Caki2 (cell line): ENCODE measurements at places on chromosomes 11 and 22. TPM values are rescaled to one million over a fixed set of nuclear protein-coding genes. Genes with fewer than 3 reads are reported as not detected.
A peak's percentile ranks its signal among the peaks of the same experiment; 100 is the strongest.

GRCh38 chr11:124837491-124837856 is 27.8 kb upstream of the ROBO3 start:
- DNase-seq = peak; percentile 74

DNA sequence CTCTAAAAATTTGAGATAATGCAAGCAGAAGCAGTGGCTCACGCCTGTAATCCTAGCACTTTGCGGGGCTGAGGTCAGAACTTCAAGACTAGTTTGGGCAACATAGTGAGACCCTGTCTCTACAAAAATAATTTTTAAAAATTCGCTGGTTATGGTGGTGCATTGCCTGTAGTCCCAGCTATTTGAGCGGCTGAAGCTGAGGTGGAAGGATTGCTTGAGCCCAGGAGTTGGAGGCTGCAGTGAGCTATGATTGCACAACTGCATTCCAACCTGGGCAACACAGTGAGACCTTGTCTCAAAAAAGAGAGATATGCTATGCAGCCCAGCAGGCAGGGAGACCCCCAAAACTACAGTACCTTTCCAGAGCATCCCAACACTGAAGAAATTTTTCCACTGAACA is 2.3 kb downstream of the CTSC start:
- DNase-seq = peak; percentile 8

DNA sequence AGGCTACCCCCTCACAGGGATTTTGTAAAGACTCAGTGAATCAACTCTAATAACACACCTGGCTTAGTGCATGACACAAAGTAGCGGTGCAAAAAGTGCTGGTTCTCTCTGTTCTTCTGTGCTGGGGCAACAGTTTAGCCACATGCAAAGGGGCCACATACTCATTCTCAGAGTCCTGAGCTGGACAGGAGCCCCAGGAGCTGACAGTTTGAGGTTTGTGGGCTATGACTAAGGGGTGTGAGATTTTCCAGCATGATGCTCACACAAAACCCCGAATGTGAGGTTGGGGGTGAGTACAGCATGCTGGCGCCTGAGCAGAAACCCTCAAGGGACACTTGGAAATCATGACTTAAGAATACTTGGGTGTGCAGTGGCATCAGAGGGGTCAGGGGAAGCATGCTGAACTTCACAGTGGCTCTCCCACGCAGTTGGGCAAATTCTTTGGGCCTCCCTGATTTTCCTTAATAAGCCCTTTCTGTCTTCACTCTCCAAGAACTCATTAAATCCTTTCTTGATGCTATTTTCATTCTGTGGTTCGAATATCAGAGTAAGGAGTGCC is 31.0 kb downstream of the TMPRSS5 start:
- DNase-seq = no peak

Gene DKK3
- total RNA-seq = 54.2 and 67.3 TPM in 2 replicates

- no peak for DNase-seq
These were observed 23.5 kb downstream of the OR8B12 start for GRCh38 chr11:124519850-124520549.

DNA sequence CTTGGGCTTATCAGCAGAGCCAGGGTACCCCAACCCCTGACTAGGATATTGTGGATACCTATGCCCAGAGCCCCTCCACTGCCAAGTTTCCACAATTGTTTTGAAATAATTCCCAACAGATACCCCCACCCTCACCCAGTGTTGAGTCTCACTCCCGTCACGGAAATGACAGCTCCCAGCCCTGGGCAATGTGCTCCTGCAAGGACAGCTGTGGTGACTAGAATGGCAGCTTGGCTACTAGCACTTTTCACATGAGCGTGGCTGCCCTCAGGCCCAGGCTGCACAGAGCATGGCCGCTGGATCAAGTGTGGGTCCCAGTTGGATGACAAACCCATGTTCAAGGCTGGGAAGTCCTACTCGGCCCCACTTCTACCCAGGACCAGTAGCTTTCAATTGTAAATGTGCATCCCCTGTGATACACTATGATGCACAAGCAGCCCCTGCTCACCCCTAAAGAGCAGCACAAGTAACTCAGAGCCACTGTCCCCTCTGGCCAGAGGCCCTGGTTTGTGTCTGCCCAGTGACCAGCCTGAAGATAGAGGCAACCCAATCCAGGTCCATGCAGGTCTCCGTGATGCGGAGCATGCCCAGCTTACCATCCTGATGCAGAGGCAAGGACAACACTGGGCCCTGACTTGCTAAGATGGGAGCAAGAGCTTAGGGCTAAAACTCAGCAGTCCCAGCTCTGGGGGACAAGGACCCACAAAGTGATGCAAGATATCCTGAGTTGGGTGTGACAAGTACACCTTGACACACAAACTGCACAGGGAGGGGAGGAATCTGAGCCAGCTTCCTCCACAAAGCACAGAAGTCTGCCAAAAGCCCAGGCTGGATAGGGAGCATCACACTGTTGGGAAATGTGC is 13.2 kb downstream of the KCNQ1OT1 start:
- DNase-seq = no peak

- no peak for DNase-seq
These were observed 155.4 kb upstream of the ANO5 start for GRCh38 chr11:22037505-22037904.

Gene SLC22A12
- not detected in 2 replicates for total RNA-seq

DNA sequence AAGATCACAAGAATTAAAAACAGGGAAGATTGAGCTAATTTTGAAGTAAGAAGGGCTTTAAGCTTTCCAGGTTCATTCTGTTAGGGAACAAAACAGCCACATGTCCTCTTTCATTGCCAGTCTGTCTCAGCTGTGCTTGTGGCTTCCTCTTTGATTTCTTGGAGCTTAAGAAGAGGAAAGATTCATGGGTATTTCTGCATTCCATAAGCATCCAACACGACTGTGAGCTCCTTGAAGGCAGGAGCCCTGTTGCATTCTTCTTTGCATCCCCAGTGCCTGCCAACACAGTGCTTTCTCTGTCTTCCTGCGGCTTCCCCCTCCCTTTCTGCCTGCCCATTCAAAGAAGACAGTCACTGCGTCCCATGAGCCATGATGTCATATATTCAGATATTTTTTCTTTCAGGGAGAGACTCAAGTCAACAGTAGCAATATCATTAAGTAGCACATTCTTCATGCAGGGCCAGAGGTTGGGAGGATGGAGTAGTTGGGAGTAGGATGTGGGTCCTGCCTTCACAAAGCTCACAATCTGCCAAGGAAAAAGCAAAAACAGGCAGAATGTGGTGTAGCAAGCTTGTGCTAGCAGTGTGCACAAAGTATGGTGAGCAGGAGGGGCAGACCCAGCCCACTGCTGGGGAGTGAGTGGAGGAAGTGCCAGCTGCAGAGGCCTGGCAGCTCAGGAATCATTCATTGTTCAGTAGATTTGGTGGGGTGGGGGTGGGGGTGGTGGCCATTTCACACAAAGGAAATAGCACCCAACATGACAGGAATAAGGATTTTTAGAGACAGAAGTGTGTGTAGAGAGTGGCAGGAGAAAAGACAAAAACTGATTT is 162.1 kb upstream of the RASSF10 start:
- DNase-seq = no peak

DNA sequence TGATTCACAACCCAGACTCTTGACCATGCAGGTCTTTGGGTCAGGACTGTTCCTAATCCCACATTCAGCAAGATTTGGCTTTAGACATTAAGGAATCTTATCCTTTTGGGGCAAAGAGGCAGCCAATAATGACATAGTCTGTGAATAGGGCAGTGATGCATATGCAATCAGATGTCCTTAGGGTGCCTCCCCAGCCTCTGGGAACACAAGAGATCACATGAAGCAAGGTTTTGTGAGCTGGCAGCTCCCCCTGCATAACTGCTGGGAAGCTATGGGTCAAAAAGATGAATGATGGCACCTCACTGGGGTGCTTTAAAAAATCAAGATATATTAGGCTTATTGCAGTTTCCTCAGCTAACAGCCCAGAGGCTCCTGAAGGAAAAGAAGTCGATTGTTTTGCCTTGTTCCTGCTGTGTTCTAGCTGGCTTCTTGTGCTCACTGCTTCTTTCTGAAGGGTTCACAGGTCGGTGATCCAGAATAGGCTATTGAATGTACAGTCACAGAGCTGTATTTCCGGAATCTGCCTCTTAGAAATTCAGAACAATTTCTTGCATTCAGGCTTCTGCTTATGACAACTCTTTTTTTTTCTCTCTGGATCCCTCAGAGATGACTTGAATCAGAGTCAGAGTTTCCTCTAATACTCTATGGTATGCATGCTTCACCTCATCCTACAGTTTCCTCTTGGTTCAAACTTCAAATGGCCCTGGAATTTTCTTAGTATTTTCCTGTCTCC is 31.7 kb downstream of the INSC start:
- DNase-seq = no peak

Gene HARBI1
- total RNA-seq = 1.6 and 4.8 TPM in 2 replicates

GRCh38 chr22:29253561-29254285 is 14.1 kb downstream of the RHBDD3 start:
- no peak for DNase-seq

GRCh38 chr11:28808771-28809170 is 700.6 kb downstream of the METTL15 start:
- DNase-seq = no peak

DNA sequence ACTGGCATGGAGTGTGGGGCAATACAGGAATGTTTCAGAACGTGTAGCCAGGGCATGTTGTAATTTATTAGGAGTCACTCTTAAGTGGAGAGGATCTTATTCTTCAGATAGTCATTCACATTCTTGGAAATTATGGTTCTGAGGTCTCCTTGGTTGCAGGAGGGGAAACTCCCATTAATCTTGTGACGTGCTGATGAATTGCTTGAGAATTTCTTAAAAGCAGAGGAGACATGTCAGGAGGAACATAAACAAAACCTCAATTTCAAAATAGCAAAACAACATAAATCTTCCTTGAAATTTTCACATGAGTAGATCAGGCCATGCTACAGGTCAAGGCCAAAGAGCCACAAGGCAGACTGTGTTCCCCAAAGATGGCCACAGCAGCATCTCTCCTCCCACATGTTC is 50.4 kb downstream of the ADM start:
- DNase-seq = peak; percentile 46
